ENCODE measurements at places on chromosomes 3 and 15.
A peak's percentile ranks its signal among the peaks of the same experiment; 100 is the strongest.

GRCh38 chr3:36482256-36482655, 102.0 kb downstream of the STAC start:
- no peak for DNase-seq

GRCh38 chr3:89043406-89043932, 64.0 kb upstream of the EPHA3 start:
- DNase-seq: no peak

DNA sequence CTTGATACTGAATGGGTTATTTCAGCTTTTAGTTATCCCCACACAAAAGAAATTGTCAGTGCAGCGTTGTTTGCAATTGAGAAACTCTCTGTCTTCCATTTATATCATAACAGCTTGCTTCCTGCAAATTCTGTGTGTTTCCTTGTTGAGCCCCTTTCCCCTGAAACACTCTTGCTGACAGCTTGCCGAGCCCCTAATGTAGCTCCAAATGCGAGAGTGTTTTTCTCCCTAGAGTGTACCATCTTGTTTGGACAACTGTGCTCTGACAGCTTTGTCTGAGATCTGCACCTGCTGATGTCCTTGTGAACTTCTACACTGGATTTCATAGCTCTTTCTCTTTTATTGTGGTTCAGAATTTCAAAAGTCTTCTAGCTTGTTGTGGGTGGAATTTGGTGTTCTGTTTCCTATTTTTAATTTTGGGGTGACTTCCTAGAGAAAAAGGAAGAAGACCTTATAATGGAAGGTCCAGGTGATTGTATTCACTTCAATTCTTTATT, 343.5 kb downstream of the PDCD6IP start:
- DNase-seq: no peak

GRCh38 chr3:133457465-133458067, 57.7 kb downstream of the BFSP2 start:
- peak; percentile 72 for DNase-seq

GRCh38 chr3:143627336-143627735, 220.9 kb downstream of the SLC9A9 start:
- no peak for DNase-seq

DNA sequence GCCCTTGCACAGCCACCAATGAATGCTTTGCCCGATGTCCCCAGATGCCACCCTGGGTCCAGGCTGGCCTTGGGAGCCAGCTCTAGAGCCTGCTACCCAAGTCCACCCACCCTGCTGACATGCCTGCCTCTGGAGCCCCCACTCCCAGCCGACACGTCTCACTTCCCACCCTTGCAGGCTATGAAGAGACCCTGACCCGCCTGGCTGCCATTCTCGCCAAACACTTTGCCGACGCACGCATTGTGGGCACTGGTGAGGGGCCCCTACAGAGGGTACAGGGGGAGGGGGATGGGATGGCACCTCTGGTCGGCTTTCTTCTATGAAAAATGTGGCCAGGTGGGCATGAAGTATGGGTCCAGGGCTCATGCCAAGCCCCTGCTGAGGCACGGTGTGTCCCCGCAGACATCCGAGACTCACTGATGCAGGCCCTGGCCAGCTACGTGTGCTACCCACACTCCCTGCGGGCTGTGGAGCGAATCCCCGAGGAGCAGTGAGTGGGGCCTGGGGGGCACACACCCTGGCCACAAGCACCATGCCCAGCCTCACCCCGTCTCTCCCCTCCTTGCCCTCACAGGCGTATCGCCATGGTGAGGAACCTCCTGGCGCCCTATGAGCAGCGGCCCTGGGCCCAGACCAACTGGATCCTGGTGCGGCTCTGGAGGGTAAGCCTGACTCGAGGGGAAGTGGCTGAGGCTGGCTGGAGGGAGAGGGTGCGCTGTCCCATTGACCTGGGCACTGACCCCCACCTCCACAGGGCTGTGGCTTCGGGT, 6.0 kb downstream of the AMIGO3 start:
- no peak for DNase-seq

DNA sequence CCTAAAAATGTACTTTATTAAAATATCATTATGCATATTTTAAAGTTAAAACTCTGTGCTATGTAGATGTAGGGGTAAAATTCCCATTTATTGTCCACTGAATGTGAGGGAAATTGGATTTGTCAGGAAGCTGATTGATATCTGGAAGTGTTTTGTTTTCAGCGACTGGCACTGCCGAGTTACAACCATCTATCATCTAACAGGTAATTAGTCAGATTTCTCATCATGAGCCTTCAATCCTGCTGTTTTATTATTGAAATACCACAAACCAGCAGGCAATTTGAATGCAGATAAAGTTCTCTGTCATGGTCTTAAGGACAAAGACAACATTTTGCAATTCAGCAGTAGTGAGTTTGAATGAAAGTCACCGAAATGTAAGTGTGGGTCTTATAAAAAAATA, 40.5 kb downstream of the ZIC1 start:
- DNase-seq: no peak

- no peak for DNase-seq
Measured at GRCh38 chr3:11385326-11385725, 113.1 kb downstream of the ATG7 start.

DNA sequence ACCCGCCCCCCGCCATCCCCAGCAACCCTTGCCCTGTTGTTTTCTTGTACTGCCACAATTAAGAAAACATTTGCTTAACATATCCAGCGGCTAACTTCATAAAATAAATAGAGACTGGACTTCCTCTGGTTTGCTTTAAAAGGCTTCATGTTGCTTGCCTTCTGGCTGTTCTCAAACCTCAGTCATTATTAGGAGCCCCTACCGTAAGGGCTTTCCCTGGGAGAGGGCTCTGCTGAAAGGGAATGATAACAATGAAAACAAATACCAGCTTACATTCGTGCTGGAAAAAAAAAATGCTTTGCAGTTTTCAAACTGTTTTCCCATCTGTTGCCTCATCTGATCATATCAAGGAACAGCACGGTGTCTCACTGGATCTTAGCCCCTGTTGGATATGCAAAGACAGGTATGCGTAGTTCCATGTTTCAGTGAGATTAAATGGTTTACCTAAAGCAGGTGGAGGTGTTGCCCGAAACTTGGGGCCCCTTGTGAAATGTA, 77.2 kb upstream of the VGLL4 start:
- no peak for DNase-seq

- peak; percentile 23 for DNase-seq
Measured at GRCh38 chr3:87503900-87504498, 227.6 kb upstream of the POU1F1 start.

GRCh38 chr3:98596541-98597500, 3.4 kb upstream of the CPOX start:
- DNase-seq: no peak
